ENCODE measurements at places on chromosomes 2 and 18.

DNA sequence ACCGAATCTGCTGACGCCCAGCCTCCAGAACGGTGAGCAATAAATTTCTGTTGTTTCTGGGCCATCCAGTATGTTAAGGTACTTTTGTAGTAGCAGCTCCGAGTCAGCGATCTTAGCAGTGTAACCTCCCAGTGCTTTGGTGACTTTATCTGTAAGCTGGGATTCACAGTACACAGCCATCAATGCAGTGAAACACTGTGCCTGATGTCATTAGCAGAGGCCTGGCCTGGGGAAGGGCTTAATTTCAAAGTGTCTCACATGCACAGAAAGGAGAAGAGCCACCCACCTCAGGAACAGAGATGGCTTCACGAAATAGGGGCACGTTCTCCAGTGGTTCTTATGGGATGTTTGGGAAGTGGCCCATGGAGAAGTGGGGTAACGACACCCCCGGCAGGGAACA, 281.2 kb downstream of the PHLPP1 start:
- no peak for DNase-seq

DNA sequence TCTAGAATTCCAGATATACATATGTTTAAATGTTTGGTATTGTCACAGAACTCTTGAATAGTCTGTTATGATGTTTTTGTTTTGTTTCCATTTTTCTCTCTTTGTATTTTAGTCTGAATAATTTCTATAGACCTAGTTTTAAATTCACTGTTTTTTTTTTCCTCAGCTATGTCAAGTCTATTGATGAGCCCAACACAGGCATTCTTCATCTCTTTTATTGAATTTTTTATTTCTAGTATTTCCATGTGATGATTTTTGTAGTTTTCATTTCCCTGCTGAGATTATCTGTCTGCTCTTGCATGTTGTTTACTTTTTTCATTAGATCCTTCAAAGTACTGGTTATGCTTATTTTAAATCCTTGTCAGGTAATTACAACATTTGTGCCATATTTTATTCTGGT, 254.7 kb downstream of the C1D start:
- DNase-seq: no peak

GRCh38 chr2:28566521-28567041, 70.7 kb downstream of the PLB1 start:
- DNase-seq: peak; percentile 57

DNA sequence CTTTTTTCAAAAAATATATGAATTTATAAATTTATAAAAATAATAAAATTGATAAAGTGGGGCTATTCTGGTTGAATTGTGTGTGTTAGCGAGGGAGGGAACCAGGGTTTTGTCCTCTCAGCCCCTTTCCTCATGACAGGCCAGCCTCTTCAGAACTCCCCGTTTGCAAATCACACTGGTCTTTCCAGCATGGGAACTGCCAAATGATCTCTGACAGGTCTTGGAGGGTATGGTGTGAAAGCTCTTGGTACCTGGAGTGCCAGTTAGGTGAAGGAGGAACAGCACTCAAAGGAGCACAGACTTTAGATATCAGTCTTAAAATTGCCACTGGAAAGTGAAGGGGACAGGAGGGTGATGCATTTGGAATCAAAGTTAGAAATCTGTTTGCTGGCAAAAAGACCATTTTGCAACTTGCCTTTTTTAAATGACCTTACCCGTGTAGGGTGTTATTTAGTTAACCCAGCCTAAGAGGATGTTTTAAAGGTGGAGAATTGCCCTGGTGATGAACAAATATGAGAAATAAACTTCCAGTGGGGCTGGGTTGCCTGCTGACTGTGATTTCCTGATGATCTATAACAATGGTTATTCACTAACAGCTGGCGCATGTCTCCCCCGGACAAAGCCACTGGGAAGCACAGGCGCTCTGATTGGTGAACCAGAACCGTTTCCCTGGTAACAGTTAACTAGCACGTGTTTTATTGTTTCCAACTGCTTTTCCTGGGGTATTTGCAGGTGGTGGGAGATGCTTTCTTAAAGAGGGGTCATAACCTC, 85.3 kb upstream of the EFEMP1 start:
- peak; percentile 78 for DNase-seq

GRCh38 chr2:72561621-72562318, 264.1 kb downstream of the EXOC6B start:
- no peak for DNase-seq

DNA sequence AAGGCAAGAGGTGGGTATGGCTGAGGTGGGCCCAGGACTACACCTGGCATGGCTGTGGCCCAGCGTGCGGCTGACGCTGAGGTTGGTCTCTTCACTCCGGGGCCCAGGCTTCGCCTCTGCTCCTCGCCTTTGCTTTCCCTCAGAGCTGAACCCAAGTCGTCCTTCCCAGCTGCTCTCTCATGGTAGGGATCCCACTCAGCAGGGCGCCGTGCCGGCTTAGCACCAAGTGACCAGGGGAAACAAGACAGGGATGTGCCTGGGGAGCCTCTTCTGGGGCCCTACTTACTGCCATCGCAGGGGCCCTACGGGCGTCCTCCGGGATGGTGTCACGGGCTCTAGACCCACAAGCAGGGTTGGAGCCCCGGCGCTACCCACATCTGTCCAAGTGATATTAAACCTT, 138.1 kb upstream of the ALKAL2 start:
- DNase-seq: no peak

- DNase-seq: no peak
These were observed 51.9 kb downstream of the TSHZ1 start for GRCh38 chr18:75262511-75262910.

- DNase-seq: no peak
These were observed 97.7 kb upstream of the CTDP1 start for GRCh38 chr18:79581911-79582310.

GRCh38 chr2:43265001-43265400, 38.6 kb upstream of the ZFP36L2 start:
- no peak for DNase-seq

DNA sequence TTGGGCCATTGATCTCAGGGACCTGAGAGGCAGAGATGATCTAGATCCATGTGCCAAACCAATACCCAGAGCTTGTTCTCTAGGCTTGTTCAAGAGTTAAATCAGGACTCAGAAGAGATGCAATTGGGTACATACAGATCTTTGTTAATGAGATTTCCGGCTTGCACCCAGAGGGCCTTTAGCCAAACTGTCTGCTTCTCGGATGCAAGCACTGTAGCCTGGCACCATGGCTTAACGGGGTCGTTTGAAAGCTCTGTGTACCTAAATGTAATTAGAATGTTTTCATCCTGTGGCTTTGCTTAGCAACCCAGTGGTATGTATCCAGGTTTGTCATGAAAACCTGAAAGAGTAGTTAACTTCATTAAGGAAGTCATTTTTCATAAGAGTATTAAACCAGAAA, 94.2 kb downstream of the TPGS2 start:
- no peak for DNase-seq

GRCh38 chr18:75678627-75679026, 251.1 kb upstream of the SMIM21 start:
- DNase-seq: no peak

DNA sequence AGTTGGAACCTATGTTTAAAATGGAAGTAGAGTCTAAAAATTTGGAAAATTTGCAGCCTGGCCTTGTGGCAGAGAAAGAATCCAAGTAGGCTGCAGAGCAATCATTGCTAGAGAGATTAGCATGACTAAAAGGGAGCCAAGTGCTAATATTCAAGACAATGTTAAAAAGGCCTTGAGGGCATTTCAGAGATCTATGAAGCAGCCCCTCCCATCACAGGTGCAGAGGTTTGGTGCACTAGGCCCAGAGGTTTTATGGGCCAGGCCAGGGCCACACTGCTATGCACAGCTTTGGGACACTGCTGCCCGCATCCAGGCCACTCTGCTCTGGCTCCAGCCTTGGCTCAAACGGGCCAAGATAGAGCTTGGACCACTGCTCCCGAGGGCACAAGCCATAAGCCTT, 6.7 kb upstream of the IL1A start:
- no peak for DNase-seq

- DNase-seq: no peak
These were observed 57.9 kb downstream of the POLR1A start for GRCh38 chr2:86047575-86048382.

DNA sequence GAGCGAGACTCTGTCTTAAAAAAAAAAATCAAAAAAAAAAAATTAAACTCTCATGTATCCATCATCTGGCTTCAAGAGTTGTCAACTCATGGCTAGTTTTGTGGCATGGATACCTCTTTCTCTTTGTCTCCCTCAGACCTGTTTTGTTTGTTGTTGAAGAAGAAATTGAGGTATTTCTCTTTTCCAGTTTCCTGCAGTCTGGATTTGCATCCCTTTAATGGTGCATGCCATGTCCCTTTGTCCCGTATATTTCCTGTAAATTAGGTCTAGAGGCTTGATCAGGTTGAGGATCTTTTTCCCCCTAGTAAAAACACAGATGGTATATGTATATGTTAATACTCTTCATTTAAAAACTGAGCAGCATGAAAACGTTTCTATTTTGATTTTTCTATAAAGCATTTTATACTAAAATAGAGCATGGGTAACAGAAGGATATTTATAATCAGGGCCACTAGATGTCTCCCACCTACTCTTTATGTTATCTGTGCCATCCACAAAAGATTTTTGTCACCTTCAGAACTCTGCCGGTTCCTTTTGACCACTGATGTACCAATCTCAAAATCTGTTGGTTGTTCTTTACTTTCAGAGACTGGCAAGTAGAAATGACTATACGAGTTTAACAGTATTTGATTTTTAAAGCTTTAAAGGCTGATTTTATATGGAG, 80.1 kb downstream of the GALNT1 start:
- no peak for DNase-seq

DNA sequence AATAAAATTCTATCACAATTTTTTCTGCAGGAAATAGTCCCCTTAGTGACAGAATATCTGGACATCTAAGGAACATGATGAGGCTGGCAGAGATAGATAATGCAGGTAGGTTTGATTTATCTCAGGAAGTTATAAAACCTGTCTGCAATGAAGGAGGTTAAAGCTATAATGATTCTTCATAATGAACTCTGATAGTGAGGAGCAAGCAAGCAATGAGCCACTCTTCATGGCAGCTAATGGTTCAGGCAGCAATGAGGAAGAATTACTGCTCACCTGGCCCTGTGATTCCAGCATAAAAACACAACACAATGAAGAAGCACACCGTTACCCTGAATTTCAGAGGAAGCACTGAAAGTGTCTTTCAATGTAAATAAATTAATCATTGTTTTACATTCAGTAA, 599.6 kb upstream of the PKDCC start:
- DNase-seq: no peak

- no peak for DNase-seq
These were observed 31.0 kb upstream of the TNS1 start for GRCh38 chr2:218033590-218034496.

GRCh38 chr2:215531284-215531683, 95.4 kb upstream of the FN1 start:
- DNase-seq: no peak

GRCh38 chr2:174546519-174547506, 50.8 kb downstream of the WIPF1 start:
- DNase-seq: peak; percentile 53

- DNase-seq: no peak
These were observed 169.1 kb downstream of the RPIA start for GRCh38 chr2:88860421-88861075.

GRCh38 chr2:202723746-202724145, 89.0 kb downstream of the FAM117B start:
- no peak for DNase-seq

GRCh38 chr2:78293768-78294167, 731.7 kb upstream of the REG3G start:
- DNase-seq: no peak

DNA sequence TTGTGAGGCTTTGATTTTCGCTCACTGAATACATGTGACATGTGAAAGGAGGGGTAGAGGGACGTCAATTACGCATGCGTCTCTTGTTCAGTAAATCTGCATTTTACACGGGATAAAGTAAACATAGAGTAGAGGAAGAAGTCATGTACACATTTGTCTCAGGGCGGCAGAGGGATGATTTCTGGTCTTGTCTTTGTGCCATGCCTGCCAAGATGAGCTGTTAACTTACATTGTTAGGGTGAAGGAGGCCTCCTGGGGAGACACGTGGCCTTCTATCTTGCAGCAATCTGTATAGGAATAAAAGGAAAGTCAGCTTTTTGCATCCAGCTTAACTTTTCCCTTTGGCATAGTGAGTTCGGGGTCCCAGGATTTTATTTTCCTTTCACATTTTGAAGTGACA, 106.3 kb downstream of the LDLRAD4 start:
- DNase-seq: no peak

GRCh38 chr2:74693213-74693612, 39.2 kb downstream of the SEMA4F start:
- no peak for DNase-seq

DNA sequence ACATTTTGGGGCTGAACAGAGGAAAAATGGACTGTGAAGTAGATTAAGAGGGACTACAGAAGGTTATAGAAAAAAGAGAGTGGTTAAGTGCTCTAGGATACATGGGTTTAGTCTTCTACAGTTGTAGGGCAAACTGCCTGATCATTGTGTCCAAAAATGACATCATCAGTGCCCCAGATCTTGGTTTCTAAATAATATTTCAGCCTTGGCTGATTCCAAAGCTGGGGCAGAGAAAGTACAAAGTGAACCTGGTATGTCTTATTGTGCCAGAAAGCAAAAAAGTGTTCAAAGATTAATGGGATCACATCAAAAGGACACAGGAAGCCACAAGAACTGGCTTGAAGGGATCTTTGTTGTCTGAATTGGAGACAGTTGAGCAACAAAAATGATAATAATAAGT, 97.1 kb upstream of the ZNF521 start:
- no peak for DNase-seq

- DNase-seq: no peak
These were observed 50.4 kb downstream of the VRK2 start for GRCh38 chr2:58097025-58097424.

DNA sequence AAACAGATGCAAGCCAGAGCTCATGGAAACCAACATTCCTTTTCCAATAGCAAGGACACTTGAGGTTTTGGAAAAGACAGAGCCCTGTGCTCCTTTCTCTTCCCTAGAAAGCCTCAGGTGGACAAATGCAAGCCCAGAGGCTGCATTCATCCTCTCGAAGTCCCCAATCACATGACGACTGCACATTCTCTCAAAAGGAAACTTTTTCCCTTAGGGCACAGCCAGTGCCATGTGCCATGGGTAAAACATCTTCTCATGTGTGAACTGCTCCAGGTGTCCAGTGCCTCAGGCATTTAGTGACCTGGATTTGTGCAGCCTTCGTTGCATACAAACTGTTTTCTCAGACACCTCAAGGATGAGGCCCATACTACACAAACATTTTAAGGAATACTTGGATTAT, 140.7 kb downstream of the LAMA1 start:
- no peak for DNase-seq

DNA sequence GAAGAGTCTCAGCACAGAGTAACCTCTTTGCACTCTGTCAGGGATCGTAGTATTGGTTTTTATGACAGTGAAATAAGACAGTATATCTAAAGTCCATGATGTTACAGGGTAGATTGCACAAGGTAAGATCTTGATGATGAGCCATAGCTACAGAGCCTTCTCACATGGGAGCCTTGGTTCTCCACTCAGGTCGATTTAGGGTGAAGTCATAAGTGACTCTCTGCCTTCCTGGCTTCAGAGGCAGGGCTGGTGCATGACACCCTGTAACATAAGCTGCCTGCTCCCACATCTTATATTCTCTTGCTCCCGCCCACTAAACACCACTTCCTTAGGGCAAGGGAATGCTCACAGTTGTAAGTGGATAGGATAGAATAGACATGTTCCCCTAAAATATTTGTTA, 13.3 kb downstream of the DAPL1 start:
- no peak for DNase-seq

- no peak for DNase-seq
These were observed 159.8 kb downstream of the TAF4B start for GRCh38 chr18:26386002-26386401.
